Head of caudate nucleus (tissue), 42 donors: ENCODE measurements at places on chromosomes 12 and 14.

DNA sequence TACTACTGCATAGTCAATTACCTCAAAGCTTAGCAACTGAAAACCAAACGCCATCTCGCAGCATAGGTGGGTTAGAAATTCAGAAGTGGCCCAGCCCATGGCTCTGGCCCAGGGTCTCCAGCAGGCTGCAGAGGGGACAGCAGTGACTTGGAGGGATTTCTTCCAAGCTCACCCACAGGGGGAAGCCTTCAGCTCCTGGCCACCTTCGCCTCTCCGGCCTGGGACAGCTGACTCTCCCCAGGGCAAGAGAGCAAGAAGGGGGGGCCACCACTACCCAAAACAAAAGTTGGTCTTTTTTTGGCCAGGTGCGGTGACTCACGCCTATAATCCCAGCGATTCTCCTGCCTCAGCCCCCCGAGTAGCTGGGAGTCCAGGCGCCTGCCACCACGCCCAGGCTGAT, 32.2 kb upstream of the ANKRD9 start:
- no peak for DNase-seq

DNA sequence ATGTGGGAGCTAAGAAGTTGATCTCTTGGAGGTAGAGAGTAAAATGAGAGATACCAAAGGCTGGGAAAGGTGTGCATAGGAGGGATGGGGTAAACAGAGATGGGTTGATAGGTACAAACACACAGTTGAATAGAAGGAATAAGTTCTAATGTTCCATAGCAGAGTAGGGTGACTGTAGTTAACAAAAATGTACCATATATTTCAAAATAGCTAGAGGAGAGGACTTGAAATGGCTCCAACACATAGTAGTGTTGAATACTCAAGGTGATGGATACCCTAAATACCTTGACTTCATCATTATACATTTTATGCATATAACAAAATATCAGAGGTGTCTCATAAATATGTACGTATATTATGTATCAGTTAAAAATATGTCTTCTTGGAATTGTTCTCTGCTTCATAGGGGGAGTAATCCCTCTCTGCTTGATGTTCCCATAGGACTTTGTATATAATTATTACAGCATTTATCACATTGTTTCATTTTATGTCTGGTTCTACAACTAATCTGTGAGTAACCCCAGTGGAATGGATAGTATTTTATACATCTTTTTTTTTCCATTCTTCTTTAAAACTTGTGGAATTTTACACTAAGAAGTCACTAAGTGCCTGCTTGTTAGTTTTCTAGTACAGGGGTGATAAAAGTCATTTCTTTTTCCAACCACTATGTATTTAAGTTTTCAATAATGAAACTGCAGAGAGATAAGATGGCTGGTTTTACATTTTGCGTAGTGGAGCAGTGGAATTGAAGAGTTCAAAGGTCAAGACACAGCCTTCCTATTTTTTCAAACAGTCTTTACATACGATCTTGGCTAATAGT, 1940.0 kb upstream of the SEL1L start:
- DNase-seq, result no peak

GRCh38 chr14:91351512-91351862, 66.1 kb downstream of the CCDC88C start:
- no peak for DNase-seq

DNA sequence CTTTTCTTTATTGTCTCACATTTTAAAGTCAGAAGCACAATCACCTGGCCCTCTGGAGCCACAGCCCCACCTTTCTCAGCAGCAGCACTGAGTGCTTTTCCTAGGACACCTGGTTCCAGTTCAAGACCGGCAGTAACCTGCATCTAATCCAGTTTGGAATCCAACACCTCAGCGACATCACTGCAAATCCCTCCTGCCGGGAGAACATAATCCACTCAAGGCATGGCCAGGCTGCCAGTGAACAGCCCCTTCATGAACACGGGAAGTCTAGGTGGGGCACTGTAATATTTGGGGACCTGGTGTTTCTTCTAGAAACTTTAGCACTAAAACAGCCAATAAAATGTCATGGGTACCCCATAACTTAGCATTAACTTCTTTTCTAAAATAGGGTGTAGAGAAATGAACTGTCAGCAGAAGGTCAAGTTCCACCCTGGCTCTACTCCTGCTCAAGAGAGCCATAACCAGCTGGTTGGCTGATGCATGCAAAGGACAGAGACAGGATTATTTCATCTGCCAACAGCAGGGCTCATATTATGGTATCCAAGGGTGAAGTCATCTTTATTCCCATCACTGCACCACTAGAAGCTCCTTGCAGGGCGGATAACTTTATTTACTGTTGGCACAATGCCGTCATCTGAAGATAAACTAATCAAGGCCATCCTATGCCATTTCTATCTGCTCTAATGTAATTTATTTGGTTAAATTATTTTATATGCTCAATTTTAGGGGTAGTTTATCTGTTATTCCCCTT, 76.7 kb downstream of the TTC7B start:
- DNase-seq, result no peak

GRCh38 chr12:10636611-10637010, 23.2 kb upstream of the MAGOHB start:
- DNase-seq, result no peak

GRCh38 chr12:49965836-49966235, 4.2 kb downstream of the AQP5 start:
- no peak for DNase-seq

- DNase-seq, result no peak
These were observed 644.7 kb downstream of the VRK1 start for GRCh38 chr14:97441740-97442362.

DNA sequence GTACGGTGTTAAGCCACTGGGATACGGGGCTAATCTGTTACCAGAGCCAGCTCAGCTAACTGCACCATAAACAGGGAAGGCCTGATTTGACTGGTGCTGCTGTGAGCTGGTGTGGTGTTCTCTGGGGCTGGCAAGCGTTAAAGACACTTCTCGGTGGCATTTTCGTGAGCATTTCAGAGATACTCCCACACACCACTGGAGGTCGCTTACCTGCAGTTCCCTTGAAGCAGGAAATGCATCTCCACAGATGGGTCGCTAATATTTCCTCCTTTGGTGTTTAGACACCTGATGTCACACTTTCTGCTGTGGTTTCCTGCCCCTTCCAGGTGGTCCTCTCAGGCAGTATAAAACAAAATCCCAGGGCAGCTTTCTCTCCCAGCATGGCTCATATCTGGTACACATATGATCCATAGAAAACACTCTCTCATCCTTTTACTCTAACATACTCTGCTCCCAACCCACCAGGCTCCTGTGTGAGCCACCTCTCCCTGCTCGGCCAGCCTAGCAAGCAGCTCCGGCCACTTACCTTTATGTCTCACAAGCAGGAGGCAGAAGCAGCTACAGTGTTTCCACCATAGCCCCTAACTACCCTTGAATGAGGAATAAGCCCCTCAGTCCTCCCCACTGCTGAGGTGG, 129.9 kb upstream of the GRIN2B start:
- DNase-seq, result peak; percentile 15

GRCh38 chr12:83823386-83824045, 1089.1 kb downstream of the SLC6A15 start:
- peak; percentile 51 for DNase-seq

DNA sequence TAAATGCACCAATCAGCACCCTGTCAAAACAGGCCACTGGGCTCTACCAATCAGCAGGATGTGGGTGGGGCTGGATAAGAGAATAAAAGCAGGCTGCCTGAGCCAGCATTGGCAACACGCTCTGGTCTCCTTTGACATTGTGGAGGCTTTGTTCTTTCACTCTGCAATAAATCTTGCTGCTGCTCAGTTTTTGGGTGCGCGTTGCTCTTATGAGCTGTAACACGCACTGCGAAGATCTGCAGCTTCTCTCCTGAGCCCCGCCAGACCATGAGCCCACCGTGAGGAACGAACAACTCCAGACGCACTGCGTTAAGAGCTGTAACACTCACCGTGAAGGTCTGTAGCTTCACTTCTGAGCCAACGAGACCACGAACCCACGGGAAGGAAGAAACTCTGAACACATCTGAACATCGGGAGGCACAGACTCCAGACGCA, 8.4 kb upstream of the PIANP start:
- no peak for DNase-seq

DNA sequence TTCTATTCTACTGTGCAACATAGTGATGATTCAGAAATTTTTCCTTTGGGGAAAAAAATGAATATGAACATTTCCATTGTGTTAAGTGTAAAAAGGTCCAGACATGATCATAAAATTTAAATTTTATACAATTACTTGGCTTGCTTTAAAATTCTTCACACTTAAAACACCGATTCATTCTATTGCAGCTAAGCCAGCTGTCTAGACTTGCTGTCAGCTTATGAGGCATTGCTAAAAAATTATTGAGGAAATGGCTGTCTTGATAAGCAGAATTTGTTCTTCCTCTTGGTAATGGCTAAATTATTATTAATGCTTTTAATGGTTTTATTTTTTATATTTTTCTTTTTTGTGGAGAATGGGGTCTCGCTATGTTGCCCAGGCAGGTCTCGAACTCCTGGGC, 1.8 kb downstream of the LYSET start:
- DNase-seq, result no peak

DNA sequence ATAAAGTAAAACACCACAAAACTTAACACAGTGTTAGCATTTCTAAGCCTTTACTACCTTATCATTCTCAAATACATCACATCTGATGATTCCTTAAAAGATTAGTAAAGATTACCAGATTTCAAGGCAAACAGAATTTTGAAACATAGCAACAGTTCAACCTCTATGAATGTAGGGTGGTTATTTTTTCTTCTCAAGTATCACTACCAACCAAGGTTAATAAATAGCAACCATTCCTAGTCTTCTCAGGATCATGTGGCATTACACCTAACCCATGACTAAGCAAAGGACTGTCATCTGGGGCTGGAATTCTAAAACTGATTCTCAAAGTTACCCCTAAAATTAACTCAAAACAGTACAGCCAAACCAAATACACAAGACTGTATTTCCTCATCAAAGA, 39.4 kb upstream of the CSRNP2 start:
- DNase-seq, result no peak

GRCh38 chr12:104358353-104359003, 54.9 kb downstream of the EID3 start:
- no peak for DNase-seq

DNA sequence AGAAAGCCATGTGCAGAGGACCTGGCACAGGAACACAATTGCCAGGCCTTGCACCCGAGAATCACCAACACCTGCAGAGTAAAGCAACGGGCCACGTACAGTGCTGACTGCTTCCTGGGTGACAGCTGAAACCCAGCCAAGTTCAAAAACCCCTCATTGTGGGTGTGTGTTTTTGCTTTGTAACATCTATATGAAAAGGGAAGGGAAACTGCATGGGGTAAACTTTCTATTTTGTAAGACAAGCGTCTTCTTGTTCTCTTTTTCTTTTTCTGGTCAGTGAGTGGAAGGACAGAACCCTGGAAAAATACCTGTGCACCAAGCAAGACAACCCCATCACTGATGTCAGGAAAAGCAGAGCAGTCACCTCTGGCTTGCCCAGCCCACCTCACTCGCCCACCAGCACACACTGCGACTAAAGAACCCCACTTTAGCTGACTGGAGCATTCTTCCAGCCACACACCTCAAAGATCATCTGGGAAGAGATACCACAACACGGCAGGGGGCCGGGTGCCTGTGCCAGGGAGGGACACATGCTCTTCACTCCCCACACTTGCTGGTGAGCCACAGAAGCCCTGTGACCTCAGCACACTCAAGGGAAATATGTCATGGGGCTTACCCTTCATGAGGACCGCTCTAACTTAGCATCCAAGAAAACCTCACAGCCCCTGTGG, 172.3 kb downstream of the NDUFA12 start:
- no peak for DNase-seq

DNA sequence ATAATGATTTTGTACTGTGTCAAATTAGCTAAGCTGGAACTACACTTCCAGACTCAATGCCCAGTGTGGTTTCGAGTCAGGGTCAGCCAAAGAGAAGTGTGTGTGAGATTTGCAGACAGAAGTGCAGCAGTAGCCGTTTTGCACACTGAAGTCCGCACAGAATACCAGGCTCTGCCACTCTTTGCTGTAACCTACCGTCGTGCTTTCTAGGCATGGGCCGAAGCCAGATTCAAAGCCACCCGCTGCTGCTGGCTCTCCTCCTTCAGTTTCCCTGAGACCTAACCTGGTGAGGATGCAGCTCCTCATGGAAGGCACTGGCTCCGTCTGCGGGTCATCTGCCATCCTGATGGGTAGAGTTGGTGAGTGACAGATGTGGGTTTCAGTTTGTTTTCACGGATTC, 48.8 kb downstream of the LRTM2 start:
- no peak for DNase-seq

DNA sequence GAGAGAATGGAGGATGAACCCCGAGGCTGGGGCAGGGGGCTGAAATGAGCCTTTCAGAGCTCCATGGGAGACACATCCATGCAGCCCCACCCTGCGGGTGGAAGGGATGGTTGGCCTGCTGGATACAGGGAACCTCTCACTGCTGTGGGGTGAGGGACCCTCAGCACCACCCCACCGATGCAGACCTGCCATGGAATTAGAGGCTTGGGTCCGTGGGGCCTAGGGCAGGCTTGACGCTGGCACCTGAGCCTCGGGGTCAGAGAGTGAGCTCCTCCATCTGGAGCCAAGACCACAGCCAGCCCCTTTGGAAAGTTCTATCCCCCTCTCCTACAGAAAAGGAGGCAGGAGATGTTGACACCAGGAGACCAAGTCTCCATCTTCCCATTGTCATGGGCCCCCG, 7.4 kb upstream of the KRT74 start:
- no peak for DNase-seq

DNA sequence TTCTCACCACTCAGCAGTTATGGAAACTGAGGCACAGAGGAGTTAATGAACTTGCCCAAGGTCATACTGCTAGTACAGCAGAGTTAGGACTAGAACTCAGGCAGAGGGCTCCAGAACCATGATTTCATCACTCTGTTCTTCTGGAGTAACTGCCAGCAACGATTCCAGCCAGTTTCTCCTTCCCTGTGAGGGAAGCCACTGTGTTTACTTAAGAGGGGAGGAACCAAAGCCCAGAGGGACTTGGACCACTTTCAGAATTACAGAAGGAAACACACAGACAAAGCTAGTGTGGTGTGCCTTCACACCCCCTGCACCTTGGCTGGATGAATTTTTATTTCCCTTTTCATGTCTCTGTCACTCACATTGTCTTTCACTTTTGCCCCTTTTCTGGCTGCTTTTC, 398.2 kb downstream of the DPF3 start:
- no peak for DNase-seq

GRCh38 chr12:98280621-98281020, 234.8 kb upstream of the TMPO start:
- DNase-seq, result no peak

- DNase-seq, result no peak
These were observed 821.8 kb downstream of the GALC start for GRCh38 chr14:87171141-87171540.

GRCh38 chr14:92649934-92650545, 98.4 kb downstream of the LGMN start:
- peak; percentile 70 for DNase-seq

- no peak for DNase-seq
These were observed 394.5 kb upstream of the ATP2B1 start for GRCh38 chr12:90102957-90103652.

DNA sequence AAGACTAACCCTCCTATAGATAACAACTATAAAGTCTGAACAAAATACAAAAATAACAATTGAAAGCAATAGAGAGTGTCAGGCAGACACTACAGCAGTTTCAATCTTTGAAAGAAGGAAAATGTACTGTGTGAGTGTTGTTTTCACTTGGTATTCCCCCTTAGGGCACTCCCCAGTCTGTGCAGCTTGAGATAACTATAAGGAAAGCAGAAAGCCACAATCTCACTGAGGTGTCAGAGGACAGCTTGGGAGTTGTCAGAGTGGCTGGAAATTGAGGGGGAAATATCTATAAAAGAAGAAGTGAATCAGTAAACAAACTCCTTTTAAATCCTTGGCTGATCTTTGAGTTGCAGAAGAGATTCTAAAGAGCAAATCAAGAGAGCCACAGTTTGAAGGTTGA, 364.8 kb downstream of the NELL2 start:
- DNase-seq, result no peak
